ENCODE measurements at places on chromosomes 1 and 21.

DNA sequence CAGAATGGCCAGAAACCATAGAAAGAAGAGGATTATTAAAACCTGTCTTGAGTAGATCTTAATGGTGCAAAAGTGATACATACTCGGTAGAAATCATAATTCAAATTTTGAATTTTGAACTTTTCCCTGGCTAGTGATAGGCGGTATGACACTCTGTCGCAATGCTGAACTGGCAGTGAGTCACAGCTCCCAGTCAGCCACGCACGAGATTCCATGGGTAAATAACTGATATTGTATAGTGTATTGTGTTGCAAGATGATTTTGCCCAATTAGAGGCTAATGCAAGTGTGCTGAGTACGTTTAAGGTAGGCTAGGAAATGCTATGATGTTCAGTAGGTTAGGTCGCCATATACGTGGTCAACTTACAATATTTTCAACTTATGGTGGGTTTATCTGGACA is 207.0 kb downstream of the SIPA1L2 start:
- no peak for DNase-seq
- no peaks in the 10 kb centered on the region for H3K27me3 ChIP-seq
- H3K36me3 ChIP-seq: no peaks in the 10 kb centered on the region
- H3K27ac ChIP-seq: no peak overlapping the region
- no peak overlapping the region for H3K4me3 ChIP-seq

DNA sequence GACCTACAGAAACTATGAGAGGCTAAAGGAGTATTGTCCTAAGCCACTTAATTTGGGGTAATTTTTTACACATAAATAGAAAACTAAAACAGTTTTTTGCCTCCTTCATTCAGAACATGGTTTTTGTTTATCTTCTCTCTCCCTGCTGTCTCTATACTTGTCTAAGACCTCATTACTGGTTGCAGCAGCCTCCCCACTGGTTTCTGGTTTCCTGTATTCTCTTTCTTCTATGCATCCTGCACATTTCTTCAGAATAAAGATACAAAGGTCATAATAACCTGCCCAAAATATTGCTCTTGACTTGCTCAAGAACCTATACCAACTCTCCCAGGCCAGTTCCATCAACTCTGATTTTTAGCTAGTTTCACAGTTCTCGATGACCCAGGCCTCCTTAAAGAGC is 19.8 kb upstream of the BOLA1 start:
- H3K4me1 ChIP-seq: no peaks in the 10 kb centered on the region
- no peak overlapping the region for H3K27ac ChIP-seq
- H3K4me3 ChIP-seq: no peak overlapping the region
- no peaks in the 10 kb centered on the region for H3K27me3 ChIP-seq
- DNase-seq: no peak

DNA sequence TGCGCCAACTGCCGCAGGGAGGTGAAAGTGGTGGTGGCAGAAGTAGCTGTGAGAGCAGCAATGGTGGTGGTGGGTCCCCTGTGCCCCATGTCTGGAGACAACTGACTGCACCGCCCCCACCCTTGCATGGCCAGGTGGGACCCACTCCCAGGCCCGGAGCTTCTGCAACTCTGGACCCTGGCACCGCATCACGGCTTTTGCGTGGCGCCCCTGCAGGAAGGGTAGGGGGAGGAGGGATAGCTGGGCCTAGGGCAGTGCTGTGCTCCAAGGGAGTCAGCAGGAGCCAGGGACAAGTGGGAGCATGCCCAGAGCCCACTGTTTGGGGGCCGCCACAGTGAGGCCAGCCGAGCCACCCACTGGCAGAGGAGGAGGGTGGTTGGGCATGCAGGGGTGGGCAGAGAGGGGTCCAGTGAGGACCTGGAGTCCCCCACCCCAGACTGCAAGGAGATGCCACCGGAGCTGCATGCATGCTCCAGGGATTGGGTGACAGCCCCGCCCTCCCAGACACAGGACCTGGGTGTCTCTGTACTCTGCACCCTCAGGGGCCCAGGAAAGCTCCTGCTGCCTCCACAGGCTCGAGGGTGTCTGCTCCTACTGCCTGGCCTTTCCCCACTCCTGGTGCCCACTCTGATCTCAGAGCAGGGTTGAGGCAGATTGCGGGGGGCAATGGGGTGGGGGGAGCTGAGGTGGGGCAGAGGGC is 9.8 kb upstream of the CTTNBP2NL start:
- H3K4me1 ChIP-seq: no peaks in the 10 kb centered on the region
- no peaks in the 10 kb centered on the region for H3K36me3 ChIP-seq
- DNase-seq: no peak
- no peak overlapping the region for H3K4me3 ChIP-seq
- H3K27me3 ChIP-seq: no peaks in the 10 kb centered on the region

- H3K4me1 ChIP-seq: peaks cover under 1% of the 10 kb centered on the region
- no peak overlapping the region for H3K27ac ChIP-seq
Observed at GRCh38 chr1:6256645-6257044, 4.3 kb downstream of the GPR153 start.

GRCh38 chr1:117615474-117615873 is 9.6 kb downstream of the TENT5C start:
- no peaks in the 10 kb centered on the region for H3K36me3 ChIP-seq
- no peaks in the 10 kb centered on the region for H3K27me3 ChIP-seq
- no peaks in the 10 kb centered on the region for H3K4me1 ChIP-seq
- no peak for DNase-seq
- no peak overlapping the region for H3K4me3 ChIP-seq

DNA sequence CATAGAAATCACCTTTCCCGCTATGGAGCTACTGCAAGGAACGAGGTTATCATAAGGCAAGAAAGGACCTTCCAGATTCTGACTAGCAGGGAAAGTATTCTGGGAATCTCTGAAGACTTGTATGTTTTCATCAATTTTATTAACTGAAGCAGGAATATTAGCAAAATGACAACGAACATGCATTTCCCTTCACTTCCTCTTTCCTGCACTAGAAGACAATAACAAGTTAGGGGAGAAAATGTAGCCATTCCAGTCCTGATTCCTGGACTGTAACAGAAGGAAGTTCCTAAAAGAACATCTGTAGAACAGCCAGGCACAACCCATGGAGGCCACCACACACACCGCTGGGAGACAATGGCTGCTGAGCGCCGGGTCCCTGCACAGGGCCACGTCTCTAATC is 106.8 kb downstream of the RAVER2 start:
- no peaks in the 10 kb centered on the region for H3K36me3 ChIP-seq
- no peaks in the 10 kb centered on the region for H3K4me1 ChIP-seq
- H3K27me3 ChIP-seq: no peaks in the 10 kb centered on the region
- DNase-seq: no peak
